Ureter (tissue), 1 donor: ENCODE measurements at places on chromosomes 16 and 17. TPM values are rescaled to one million over a fixed set of nuclear protein-coding genes. Genes with fewer than 3 reads are reported as not detected.
A peak's percentile ranks its signal among the peaks of the same experiment; 100 is the strongest.

IKZF3 gene
- 24.3 TPM for total RNA-seq

BMERB1 gene
- 44.9 TPM for total RNA-seq

KNOP1 gene
- 27.4 TPM for total RNA-seq

CMTM1 gene
- total RNA-seq: 4.3 TPM

GPRC5C gene
- 153 TPM for total RNA-seq

- no peak for DNase-seq
These were observed 973 bp upstream of the IL4R start for GRCh38 chr16:27312580-27313421.

- no peak for DNase-seq
These were observed 762 bp downstream of the CDK12 start for GRCh38 chr17:39461926-39462569.

DNA sequence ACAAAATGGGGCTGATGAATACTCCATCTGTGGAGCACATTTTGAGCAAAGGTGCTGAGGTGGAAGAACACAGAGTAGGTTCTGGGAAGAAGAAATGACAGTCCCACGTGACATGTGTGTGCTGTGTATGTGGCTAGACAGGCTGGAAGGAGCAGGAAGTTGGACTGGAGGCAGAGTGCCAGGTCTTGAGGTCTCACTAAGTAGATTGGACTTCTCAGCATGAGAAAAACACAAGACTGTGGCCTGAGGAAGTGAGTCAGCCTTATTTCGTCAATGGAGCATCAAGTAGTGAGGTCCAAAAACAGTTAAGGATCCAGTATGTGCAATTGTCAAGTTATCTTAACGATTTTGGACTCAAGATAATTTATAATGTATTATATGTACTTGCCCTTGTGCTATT lies 736.5 kb downstream of the KCNJ2 start:
- DNase-seq: peak; percentile 54

GRCh38 chr16:57794849-57795430 lies 7.4 kb downstream of the KIFC3 start:
- no peak for DNase-seq

GRCh38 chr17:2207815-2208515 lies 95.6 kb downstream of the SMG6 start:
- no peak for DNase-seq

GRCh38 chr17:6498901-6499540 lies 54.8 kb downstream of the PIMREG start:
- DNase-seq: no peak

- no peak for DNase-seq
These were observed 1.6 kb upstream of the SLC5A10 start for GRCh38 chr17:18950346-18950745.

DNA sequence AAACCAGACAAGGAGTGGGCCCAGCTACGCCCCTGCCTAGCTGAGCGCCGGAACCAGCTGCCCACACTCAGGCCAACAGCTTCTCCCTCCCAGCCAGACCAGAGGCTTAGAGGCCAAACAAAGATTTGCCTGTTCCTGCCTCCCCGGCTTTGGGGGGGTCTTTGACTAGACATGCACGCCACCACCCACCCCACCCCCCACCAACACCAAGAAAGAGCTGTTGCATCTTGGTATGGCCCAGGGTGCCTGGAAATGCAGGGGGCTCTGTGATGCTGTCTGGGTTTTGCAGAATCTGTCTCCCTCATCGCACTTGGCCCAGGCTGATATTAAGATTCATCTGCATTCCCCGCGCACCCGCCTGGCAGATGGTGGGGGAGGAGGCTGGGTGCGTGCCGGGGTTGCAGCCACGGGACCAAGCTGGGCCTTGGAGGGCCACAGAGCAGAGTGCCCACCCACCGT lies 1.3 kb upstream of the NXPH3 start:
- no peak for DNase-seq

DNA sequence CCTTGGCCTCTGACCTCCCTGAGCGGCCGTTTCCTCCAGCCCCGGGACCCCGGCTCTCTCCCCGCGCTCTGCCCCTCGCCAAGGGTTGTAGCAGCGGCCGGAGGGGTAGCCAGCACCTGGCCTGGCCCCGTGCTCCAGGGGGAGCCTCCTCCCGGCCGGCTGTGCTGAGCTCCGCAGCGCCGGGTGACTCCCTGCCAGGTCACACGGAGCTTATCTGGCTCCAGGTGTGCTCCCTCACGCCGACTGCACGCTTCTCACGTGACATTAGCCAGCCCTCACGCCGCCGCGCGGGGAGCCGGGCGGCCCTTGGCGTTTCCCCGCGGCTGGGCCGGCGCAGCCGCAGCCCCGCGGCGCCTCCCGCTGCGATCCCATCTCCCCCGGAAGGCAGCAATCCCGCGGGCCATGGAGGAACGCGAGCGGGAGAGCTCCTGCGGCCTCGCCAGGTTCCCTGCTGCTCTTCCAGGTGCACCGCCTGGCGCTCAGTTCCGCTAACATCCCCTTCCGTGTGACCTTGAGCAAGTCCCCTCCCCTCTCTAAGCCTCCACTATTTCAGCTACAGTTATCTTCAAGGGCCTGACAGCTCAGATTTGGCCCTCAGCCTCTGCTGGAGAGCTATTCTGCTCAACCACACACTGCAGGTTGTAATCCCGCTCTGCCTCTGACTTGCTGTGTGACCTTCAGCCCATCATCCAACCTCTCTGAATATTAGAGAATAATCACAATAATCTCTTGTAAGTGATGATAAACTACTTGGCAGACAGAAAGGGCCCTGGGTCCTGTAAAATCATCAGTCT lies 3.4 kb downstream of the MYO18A start:
- no peak for DNase-seq

- DNase-seq: peak; percentile 29
These were observed 214.2 kb upstream of the GSE1 start for GRCh38 chr16:85398688-85399582.

GRCh38 chr16:3235856-3236669 lies 1.1 kb upstream of the ZNF200 start:
- peak; percentile 50 for DNase-seq

DNA sequence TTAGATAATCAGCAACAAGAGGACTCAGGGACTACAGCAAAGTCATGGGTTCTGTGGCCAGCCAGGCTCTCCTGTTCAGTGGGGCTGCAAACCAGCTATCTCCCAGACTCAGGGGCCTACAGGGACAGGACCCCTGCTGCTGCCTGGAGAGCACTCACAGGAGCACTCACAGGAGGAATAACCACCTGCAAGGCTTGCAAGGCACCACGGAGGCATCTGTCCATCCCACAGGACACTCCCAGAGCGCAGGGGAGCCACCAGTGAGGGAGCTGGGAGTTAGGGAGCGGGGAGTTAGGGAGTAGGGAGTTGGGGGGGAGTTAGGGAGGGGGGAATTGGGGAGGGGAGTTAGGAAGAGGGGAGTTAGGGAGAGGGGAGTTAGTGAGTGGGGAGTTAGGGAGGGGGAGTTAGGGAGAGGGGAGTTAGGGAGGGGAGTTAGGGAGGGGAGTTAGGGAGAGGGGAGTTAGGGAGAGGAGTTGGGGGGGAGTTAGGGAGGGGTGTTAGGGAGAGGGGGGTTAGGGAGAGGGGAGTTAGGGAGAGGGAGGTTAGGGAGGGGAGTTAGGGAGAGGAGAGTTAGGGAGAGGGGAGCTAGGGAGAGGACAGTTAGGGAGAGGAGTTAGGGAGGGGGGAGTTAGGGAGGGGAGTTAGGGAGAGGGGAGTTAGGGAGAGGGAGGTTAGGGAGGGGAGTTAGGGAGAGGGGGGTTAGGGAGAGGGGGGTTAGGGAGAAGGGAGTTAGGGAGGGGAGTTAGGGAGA lies 5.7 kb downstream of the CANT1 start:
- DNase-seq: no peak

- DNase-seq: no peak
These were observed 70.3 kb downstream of the CMC2 start for GRCh38 chr16:80936410-80936809.
